ENCODE measurements at places on chromosomes 2 and 18. TPM values are rescaled to one million over a fixed set of nuclear protein-coding genes. Genes with fewer than 3 reads are reported as not detected.

STPG4 gene
- 0.64 TPM for total RNA-seq

CLEC4F gene
- total RNA-seq, result not detected

UBE2E3 gene
- 140 TPM for total RNA-seq

EFEMP1 gene
- total RNA-seq, result 155 TPM

DNA sequence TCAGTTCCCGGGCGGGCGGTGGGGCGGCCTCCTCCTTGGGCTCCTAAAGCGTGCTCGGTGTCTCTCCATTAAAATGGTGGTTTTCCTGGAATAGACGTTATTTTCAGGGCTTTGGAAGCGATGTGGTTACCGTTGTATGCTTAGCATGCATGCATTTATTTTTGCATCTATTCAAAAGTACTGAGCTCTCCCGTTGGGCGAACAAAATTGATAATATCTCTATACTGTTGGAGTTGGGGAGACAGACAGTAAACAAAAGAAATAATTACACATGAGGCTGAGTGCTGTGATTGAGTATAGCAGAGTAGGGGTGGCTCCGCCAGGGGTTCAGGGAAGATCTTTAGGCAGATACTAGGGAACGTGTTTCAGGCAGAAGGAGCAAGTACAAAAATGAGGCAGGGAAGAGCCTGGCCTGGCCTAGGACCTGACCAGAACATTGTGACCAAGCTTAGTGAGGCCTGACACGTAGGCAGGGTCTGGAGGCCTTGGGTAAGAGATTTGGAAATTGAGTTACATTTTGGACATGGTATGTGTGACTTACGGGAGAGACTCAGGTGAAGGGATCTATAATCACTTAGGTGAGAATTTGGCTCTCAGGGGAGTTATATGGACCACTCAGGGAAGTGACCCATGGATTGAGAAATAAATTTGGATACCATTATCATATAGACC is 674 bp downstream of the NCAPH start:
- peak overlapping the region; percentile 92 for H3K4me3 ChIP-seq
- peaks cover 12% of the 10 kb centered on the region for H3K4me1 ChIP-seq
- H3K27me3 ChIP-seq, result no peaks in the 10 kb centered on the region

DNA sequence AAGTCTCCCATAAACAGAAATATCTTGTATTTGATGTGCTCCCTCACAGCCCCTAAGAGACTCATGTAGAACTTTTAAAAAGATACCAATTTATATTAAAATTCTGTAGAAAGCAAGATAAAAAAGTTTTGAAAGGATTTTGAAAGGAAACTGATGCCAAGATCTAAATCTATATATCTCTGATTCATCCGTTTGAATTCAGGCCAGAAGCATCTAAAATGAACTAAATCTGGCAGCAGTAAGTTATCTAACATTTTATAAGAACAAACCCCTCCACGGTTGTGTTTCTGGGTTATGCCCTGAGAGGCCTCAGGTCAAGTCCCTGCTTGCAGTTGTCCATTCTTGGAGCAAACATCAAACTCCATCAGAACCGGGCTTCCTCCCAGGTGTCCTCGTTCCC is 165.8 kb downstream of the FBXO15 start:
- no peak overlapping the region for H3K27ac ChIP-seq
- H3K4me3 ChIP-seq, result no peak overlapping the region
- H3K27me3 ChIP-seq, result no peaks in the 10 kb centered on the region
- no peaks in the 10 kb centered on the region for H3K36me3 ChIP-seq
- peaks cover 3% of the 10 kb centered on the region for H3K4me1 ChIP-seq

GRCh38 chr2:59413751-59414570 is 1139.5 kb downstream of the BCL11A start:
- DNase-seq, result no peak
- no peak overlapping the region for H3K27ac ChIP-seq
- H3K4me1 ChIP-seq, result no peaks in the 10 kb centered on the region
- no peaks in the 10 kb centered on the region for H3K36me3 ChIP-seq

GRCh38 chr18:79805211-79805887 is 7.6 kb downstream of the KCNG2 start:
- peaks cover 3% of the 10 kb centered on the region for H3K27me3 ChIP-seq
- H3K4me1 ChIP-seq, result no peaks in the 10 kb centered on the region
- DNase-seq, result no peak
- no peak overlapping the region for H3K4me3 ChIP-seq
- H3K36me3 ChIP-seq, result no peaks in the 10 kb centered on the region

DNA sequence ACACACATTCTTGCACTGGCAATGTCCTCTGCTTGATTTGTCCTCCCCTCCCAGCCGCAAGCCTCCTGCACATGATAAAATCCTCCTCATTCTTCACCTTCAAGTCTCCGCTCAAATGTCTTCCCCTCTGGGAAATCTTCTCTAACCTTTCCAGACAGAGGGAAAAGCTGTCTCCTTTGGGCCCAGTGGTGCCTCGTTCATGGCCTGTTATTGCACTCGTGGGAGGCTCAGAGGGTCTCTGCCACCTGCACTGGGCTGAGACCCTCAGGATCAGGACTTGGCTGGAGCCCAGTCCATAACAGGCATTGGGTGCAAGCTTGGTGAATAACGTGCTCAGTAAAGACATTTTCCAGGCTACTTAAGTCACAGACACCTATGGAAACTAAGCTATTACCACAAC is 68.6 kb downstream of the PTGR3 start:
- H3K27me3 ChIP-seq, result no peaks in the 10 kb centered on the region
- H3K27ac ChIP-seq, result no peak overlapping the region
- no peaks in the 10 kb centered on the region for H3K36me3 ChIP-seq

DNA sequence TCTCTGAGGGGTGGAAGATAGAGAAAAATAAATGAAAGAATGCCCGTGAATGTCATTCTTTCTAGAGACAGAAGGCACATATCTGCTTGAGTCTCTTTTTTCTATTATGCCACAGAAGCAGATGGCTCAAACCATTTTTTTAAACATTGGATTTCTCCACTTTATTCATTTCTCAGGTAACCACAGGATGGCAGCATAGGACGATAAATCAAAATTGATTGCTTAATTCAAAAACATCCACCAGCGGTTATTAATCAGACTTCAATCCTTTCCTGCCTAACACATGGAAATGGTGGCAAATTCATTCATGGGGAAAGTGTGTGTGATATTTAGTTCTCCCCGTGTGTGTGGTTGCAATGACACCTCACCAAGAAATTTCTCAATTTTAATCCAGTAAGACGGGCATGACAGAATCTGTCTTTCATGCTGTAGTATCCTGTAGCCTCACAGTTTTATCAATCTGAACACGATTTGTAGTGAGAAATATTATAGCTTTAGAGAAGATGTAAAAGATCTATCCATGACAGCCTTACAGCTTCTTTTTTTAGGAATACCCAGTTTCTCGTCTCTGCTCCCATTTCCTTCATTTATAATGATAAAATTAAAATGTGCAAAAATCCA is 72.2 kb downstream of the DSC3 start:
- H3K4me1 ChIP-seq, result no peaks in the 10 kb centered on the region
- peak; percentile 32 for DNase-seq
- H3K27me3 ChIP-seq, result no peaks in the 10 kb centered on the region
- no peak overlapping the region for H3K4me3 ChIP-seq
- no peaks in the 10 kb centered on the region for H3K36me3 ChIP-seq

Data from astrocyte (in vitro differentiated cells and primary cell).